ENCODE measurements at places on chromosomes 11 and 22.

GRCh38 chr11:34149274-34149673, 43.8 kb downstream of the NAT10 start:
- DNase-seq, result no peak

DNA sequence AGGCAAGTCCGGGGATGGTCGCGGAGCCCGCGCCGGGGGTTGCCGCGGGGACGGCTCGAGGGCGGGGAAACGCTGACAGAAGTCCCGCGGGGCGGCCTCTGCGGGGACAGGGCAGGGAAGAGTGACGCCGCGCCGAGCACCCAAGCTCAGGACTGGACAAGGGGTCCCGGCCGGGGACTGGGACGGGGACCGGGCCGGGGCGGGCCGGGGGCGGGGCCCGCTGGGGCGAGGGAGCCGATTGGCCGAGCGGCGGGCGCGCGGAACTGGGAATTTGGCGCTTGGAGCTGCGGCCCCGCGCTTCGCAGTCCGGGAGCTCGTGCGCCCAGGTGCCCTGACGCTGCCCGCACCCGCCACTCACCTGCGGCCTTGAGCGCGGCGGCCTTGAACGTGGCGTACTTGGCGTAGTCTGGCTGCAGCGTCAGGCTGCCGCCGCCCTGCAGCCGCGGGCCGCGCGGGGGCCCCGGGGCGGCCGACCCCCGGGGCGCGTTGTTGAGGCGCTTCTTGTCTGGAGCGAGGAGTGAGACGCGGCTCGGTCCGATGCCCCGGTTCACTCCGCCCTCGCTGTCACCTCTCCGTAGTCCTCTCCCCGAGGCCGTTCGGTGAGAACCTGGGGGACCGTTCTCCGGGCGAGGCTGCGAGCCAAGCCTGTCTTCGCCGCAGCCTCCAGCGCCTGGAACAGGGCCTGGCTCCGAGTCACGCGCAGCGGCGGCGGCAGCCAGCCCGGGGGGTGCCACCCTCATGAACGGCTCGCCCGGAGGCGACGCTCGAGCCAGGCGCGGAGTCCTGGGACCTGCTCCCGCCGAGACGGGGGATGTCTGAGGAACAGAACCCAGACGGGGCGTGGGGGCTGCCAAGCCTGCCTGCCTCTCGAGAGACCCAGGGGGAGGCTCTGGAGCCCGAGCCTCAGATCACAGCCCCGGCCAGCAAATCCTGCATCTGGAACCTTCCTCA, 4.5 kb downstream of the SHISA8 start:
- no peak for DNase-seq

DNA sequence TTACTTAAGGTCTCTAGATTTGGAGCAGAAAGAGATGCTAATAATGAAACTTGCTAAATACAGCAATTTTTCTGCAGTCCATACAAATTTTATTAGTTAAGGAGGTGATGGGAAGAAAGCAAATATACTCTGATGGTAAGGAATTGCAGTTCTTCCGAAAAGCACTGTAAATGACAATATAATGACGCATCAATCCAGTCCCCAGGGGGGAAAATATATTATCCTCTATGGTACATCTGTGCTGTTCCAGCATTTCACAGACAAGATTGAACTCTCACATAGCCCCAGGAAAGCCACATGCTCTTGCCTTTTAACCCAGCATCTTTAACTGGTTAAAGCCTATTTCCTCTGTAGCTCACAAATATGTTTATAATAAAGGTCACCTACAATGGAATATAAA, 416.6 kb upstream of the CCDC90B start:
- no peak for DNase-seq

DNA sequence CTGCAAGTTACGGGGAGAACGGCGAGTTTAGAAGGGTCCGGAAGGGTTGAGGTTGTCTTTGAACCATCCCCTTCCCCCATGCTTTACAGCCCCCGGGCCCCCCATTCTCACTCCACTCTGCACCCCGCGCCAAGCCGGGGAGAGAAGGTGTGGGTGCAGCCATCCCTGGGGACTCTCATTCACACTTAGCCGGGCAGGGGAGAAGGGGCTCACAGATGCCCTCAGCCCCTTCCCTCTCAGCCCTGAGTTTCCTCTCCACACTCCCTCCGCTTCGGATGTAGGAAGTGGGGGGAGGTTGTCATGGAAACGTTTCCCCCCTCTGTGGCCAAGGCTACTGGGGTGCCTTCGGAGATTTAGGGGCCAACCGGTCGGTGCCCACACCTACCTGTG, 334 bp downstream of the CADM1 start:
- DNase-seq, result no peak

DNA sequence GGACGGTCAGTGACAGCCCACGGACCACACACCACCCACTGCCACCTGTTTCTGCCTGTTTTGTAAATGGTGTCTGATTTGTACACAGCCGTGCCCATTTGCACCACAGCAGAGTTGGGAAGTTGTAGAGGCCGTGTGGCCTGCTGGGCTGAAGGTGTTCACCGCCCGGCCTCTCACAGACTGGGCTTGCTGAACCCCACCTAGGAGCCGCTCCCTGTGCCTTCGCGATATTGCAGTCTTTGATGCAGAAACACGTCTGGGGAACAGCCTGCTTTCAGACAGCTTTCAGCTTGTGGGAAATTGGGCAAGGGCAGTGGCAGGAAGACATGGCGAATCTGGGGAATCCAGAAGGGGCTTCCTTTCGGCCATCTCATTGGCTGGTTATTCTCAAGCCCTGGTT, 9.8 kb upstream of the GRAMD4 start:
- DNase-seq, result no peak

DNA sequence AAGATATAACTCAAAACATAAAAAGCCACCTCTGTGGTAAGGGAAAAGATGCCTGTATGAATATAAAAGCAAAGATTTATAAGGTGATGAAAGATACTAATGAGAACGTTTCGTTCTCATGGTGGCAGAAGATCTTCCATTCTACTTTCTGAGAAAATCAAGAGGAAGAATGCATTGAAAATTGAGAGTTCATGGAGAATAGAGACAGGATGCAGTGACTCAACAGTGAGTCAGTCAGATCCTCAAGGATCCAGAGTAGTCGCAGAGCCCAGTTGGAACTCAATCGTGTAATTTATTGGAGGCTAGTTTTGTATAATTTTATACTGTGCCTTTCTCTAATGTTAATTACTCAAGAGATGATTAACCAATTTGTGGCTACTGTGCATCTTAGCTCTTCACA, 73.3 kb downstream of the ENTHD1 start:
- DNase-seq, result no peak

- DNase-seq, result no peak
Observed at GRCh38 chr22:28907311-28908008, 24.1 kb downstream of the ZNRF3 start.

DNA sequence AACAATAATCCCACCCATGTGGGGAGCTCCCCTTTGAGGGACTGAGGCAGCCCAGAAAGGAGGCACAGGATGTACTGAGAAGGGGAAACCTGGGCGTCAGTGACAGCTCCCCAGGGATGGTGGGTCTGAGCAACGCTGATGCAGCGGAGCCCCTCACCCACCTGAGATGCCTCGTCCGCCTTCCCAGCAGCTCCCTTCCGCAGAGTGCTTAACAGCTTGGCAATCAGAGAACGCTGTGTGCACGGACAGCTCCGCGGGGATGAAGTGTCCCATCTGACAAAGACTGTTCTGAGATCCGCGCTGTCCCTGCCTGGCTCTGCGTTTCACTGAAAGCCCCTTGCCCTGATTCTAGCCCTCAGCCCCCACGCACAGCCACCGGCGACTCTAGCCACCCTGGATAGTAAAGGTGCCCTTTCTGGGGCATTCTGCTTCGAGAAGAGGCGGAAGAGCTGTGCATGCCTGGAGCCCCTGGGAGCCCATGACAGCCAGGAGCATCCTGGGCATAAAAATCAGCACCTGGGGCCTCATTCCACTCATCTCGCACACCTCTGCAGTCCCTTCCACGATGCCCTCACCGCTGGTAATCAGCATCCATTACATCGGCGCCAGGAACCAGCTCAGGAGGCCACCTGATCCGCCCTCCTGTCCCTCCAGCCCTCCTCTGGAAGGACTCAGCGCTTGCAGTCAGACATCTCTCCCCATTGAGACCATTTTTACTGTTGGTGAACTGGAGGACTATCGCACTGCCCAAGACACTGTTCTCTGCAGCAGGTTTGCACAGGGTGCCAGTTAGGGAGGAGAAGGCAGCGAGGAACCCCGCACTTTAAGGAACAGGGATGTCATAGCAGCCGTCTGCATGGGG, 10.7 kb downstream of the KCNJ5 start:
- DNase-seq, result no peak

DNA sequence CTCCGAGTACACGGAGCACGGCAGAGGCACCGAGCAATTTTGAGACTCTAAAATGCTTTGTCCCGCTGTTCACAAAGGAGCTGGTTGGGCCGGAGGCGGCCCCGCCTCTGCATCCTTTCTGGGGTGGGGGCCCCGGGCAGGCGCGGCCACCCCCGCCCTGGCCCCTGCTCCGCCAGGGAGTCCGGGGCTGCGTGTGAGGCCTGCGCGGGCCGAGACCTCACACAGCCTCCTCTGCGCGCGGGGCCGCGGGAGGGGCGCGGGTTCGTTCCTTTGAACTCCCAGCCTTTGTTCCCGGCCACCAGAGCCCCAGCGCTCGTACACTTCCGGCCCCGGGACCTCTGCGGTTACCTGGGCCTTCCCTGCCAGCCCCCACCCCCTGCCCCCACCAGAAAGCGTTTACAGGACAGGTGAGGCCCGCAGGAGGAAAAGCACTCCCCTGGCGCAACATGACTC, 1.6 kb downstream of the FGF19 start:
- DNase-seq, result no peak

DNA sequence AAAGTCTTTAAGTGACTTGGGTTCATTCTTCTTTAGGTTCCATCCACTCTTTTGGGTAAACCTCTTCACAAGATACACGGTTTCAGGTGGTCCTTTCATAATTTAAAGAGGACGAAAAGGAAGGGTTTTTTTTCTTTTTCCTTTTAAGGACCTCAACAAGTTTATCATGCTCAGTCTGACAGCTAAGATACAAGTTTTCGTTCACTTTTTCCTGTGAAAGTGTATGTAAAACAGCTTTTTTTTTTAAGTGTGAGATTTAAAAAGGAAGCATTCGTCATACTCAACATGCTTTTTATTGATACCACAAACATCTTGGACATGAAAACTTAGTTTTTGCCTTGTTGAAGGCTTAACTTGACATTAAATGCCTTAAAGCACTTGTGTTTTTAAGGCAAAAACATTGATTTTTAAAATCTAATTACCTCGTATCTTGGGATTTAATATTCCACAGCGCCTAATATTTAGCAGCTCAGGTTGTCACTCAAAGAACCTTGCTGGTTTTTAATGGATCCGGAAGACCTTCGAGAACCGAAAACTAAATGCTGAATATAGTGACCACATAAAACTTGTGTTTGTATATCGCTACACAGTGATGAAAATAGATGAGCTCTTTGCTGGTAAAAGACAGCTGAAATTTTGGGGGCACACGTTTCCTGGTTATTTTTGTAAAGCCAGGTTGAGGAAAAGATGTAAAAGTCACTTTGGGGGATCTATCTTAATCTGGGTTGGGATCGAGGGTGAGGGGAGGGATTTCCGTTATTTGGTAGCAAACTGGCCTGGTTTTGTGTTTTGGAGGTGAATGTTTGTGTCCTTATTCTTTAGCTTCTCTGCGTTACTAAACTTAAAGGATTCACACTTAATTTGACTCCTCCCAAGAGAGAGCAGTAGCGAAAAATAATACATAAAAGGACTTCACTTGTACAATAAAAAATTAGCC, 2.3 kb downstream of the PCF11 start:
- no peak for DNase-seq

DNA sequence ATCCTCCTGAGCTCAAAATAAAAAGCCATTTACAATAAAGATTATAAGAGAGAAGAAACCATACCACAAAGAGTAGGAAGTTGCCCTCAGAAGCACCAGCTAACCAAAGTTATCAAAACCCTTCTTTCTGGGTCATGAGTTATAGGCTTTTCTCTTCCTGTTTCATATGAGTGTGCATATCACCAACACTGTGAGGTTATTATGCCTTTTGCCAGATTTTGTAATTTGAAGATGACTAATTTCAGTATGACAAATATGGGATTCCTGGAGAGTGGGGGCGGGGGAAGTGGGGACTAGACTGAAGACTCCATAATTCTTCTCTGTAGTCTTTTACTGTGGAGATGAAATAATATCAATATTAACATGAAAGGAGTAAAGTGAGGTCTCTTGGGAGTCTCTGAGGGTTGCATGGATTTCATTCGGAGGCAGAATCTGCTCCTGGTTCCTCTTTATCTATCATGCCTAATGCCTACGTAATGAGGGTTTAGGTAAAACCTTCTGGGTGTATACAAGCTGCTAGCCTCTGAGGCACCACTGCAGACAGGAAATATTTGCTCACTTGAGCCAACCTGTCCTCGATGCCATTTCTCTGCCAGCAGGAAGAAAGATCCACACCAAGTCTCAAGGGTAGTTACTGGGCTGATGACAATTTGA, 2.1 kb downstream of the LPXN start:
- DNase-seq, result peak; percentile 11

GRCh38 chr11:83282084-83282716, 4.0 kb downstream of the CCDC90B start:
- DNase-seq, result no peak

DNA sequence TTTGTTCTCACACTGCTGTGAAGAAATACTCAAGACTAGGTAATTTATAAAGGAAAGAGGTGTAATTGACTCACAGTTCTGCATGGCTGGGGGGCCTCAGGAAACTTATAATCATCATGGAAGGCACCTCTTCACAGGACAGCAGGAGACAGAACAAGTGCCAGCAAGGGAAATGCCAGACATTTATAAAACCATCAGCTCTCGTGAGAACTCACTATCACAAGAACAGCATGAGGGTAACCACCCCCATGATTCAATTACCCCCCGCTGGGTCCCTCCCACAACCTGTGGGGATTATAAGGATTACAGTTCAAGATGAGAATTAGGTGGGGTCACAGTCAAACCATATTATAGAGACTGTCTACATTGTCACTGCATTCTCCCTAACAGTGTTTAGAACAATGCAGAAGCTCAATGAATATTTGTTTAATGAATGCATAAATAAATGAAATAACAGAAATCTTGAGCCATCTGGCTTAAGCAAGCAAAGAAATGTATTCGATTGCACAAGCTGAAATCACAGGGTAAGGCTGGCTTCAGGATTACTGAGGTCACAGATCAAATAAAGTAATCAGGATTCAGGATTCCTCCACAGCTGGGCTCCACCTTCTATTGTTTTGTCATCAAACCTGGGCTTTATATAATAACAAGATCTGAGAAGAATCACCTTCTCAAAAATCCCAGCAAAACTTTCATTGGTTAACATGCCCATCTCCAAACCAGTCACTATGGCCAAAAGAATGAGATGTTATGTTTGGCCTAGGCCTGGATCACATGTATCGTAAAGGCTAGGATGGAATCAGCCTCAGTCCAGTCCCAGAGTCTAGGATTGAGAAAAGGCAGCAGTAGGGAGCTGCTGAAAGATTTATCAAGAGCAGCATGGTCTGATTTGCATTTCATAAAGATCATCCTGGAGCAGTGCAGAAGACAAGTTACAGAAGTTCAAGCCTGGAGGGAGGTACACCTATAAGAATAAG, 137.8 kb upstream of the UBASH3B start:
- no peak for DNase-seq

All from tongue (tissue), 3 donors.